Sigmoid colon (tissue), 7 donors: ENCODE measurements at places on chromosomes 2 and 18. TPM values are rescaled to one million over a fixed set of nuclear protein-coding genes. Genes with fewer than 3 reads are reported as not detected.

DNA sequence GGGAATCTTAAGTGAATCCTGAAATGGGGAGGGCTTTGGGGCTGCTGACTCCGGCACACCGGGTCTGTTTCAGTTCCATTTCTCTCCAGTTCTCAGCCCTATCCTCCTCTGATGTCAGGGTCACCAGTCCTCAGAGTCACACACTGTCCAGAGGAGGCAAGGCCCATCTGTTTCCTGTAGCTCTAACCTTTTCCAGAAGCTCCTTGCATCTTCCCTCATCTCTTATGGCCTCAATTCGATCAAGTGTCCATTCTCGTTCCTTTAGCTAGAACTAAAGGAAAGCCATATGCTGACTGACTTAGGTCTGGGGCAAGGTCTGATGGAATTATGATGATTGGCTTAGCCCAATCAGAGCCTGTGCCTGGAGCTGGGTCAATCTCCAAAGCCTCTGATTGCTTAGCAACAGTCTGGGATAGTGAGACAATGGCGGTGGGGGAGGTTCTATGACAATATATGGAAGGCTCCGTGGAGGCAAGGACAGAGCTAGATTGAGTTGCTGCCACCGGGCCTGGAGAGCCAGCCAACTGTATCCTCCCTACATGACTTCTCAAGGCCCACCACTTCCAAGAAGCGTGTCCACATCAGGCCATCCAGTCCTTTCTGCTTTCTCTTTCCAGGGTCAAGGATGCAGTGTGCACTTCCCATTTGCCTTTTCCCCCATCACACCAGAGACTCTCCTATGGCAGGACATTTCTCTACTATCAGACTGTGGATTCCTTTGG, 5.2 kb downstream of the ANKRD53 start:
- DNase-seq = peak; percentile 20

GRCh38 chr2:164386231-164386630, 235.1 kb downstream of the GRB14 start:
- no peak for DNase-seq

- no peak for DNase-seq
These were observed 29.8 kb downstream of the EPC2 start for GRCh38 chr2:148674063-148675020.

- peak; percentile 79 for DNase-seq
These were observed 132.7 kb upstream of the XPO1 start for GRCh38 chr2:61670591-61671501.

The ABCG8 gene
- 0.16 TPM for polyA plus RNA-seq

The CFAP210 gene
- not detected for polyA plus RNA-seq

GRCh38 chr2:69192176-69192945, 179.4 kb downstream of the ANTXR1 start:
- DNase-seq = no peak

The CAPN14 gene
- polyA plus RNA-seq = not detected

- no peak for DNase-seq
These were observed 57.6 kb downstream of the MYOM1 start for GRCh38 chr18:3162181-3162580.

GRCh38 chr2:148876202-148876594, 1.2 kb downstream of the KIF5C start:
- DNase-seq = no peak

The PFN4 gene
- polyA plus RNA-seq = 0.12 TPM

DNA sequence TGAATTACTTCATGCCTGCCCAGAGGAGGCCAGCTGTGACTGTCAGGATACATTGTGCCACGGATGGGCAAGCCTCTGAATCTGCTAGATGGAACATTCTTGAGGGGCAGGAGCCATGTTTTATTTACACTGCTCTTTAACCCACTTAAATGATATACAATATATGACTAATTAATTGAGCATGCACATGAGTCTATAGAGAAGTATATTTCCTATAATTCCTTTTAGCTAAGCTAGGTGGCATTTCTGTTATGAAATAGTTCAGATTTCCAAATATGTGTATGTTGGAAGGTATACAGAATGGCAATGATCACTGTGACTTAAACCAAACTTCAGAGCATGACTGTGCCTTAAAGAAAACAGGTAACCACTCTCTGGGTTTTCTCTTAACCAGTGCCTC, 131.7 kb downstream of the RAB3GAP1 start:
- DNase-seq = no peak

DNA sequence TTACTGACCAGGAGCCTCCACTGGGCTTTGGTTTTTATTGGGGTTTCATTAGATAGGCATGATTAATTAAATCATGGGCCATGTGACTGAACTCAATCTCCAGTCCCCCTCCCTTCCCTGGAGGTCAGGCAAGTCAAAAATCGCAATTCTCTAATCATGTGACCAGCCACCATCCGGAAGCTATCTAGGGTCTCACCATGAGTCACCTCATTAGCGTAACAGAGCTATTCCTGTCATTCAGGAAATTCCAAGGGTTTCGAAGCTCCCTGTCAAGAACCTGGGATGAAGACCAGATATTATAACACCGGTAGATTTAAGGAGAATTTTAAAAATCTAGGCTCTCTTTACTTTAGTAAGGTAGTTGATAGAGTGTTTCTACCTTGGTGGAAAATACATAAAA, 180.3 kb upstream of the TCF4 start:
- no peak for DNase-seq

The ACTR3 gene
- polyA plus RNA-seq = 178 TPM

The B3GNT7 gene
- polyA plus RNA-seq = 40.9 TPM

The COA5 gene
- polyA plus RNA-seq = 44.4 TPM

- DNase-seq = peak; percentile 59
These were observed 246.8 kb downstream of the DYSF start for GRCh38 chr2:71700041-71700657.

- no peak for DNase-seq
These were observed 579.5 kb downstream of the MBD2 start for GRCh38 chr18:53644799-53645471.

DNA sequence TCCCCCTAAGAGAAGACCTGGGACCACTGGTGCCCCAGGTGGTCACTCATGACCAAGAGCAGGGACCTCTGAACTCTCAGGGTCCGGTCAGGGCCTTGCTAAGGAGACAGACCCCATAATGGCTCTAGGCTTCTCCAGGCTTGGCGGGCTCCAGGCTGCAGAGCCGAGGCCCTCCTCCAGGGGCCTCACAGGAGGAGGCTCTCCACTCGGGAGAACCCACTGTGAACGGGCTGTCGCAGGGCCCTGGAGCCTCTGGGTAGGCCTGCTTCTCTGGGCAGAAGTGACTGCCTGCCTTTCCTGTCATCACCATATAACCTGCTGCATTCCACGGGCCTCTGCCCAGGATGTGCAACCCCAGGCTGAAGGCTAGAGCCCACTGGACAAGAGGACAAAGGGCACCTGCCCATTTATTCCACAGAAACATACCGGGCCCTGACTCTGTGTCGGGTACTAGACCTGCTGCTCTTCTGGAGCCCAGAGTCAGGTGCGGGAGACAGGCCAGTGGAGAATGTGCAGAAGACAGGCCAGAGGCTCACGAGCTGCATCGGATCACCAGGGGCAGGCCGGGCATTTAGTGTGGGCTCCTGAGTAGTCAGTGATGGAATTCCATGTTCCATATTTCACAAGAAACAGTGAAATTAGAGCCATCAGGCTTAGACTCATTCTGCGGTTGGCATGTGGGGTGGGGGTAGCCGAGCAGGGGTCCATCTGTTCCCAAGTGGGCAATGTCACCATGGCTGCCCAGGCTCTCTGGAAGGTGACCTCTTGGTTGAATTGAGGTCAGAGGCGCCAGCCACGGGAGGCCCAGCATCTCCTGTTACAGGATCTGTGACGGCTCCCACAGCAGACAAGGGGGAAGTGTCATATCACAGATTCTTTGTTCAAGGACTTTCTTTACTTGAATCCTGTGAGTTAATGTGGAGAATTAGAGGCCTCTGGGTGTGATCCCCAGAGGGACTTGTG, 220.8 kb downstream of the SH3RF3 start:
- no peak for DNase-seq

The BOLL gene
- not detected for polyA plus RNA-seq

GRCh38 chr2:24022975-24023575, 13.2 kb downstream of the MFSD2B start:
- no peak for DNase-seq

GRCh38 chr2:134260713-134261112, 6.8 kb downstream of the MGAT5 start:
- no peak for DNase-seq
